Tibial nerve (tissue), 4 donors: ENCODE measurements at places on chromosomes 2 and 18. TPM values are rescaled to one million over a fixed set of nuclear protein-coding genes. Genes with fewer than 3 reads are reported as not detected.

GRCh38 chr18:50286391-50287027 is 983 bp downstream of the CXXC1 start:
- no peak for DNase-seq

DNA sequence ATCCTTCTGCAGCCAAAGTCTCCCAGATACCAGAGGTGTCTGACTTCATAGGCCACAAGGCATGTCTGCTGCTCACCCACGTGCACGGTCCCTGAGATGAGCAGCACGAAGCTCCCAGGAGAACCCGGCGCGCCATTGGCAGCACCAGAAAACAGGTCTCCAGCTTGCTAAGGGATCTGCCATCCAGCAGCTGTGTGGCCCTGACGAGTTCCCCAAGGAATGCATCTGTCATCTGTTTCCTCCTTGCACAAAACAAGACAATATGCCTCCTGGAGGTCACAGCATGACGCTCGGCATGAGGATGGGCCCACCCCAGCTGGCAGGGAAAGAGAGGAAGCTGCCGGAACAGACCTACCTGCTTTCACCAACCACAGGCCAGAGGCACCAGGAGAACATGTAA is 29.2 kb downstream of the HS6ST1 start:
- DNase-seq = no peak

GRCh38 chr18:46894124-46894523 is 23.2 kb downstream of the PIAS2 start:
- DNase-seq = no peak

- DNase-seq = no peak
Measured at GRCh38 chr18:74774486-74774885, 176.8 kb downstream of the ZNF407 start.

DNA sequence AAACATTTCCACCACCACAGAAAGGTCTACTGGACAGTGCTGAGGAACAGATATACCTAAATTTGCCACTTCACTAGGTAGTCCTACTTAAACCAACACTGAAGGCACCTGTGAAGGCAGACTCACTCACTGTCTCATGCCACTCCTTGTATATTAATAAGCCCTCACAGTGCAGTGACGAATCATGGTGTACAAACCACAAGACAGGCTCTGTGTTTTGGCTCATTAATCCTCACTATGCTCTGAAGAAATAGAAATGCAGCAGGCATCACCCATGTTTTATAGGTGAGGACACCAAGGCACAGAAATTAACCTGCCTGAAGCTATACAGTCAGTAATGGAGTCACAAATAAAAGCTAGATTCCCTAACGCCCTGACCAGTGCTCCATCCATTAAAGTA is 44.3 kb downstream of the BARD1 start:
- DNase-seq = no peak

DNA sequence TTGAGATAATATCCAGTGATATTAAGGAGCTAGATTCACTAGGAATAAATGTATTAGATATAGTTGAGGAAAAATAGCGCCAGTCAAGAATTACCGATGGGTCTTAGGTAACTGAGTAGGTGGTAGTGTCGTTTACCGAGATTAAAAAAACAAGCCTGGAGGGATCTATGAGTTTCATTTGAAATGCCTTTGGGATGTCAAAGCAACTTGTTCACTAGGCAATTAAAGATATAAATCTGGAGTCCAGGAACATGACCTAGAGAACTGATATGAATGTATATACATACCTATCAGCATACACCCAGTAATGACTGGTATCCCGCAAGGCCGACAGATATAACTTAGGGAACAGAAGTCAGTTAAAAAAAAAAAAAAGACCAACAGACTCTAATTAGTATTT is 29.2 kb upstream of the MAP4K3 start:
- no peak for DNase-seq

DNA sequence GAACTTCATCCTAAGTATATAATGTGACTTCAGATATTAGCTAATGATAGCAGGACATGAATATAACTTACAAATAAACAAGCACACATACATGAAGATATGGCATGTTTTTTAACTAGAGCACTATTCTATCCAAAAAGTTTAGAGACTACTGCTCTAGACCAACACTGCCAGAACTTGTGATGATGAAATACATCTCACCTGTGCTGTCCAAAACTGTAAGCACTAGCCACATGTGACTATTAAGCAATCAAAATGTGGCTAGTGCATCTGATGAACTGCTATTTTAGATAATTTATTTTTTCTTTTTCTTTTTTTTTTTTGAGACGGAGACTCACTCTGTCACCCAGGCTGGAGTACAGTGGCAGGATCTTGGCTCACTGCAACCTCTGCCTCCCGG is 7.1 kb downstream of the AAK1 start:
- no peak for DNase-seq

DNA sequence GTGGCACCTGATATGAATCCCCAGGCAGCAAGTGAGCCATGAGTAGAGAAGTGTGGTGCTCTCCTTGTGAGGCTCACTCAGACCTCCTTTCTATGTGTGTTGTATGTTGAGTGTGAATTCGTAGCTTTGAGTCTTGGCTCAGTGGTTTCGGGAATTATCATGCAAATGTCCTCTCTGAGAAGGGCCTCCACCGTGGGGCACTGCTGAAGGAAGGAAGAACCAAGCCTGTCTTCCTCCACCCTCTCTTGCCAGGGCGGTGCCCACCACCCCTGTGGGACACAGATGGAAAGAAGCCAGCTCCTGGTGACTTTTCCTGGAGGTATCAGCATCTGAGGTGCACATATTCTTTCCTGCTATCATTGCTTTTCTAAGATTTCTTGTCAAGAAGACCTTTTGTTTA is 156.1 kb downstream of the MYT1L start:
- no peak for DNase-seq

GRCh38 chr2:63992061-63992685 is 27.1 kb downstream of the VPS54 start:
- DNase-seq = no peak

DNA sequence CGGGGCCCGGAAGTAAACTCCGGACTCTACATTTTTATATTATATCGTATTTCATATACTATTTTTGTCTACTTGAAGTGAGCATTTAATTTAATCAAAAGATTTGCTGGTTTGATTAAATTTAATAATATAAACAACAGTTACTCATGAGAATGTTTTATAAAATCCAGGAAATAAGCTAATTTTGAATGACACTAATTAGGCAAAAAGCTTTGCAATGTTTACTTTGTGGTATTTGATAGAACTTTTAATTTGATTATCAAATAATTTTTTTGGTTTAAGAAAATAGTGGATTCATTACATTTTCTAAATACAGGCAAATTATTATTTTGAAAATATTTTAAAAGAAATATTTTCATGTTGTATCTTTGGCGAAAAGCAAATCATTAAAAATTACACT is 900.4 kb upstream of the CDH2 start:
- no peak for DNase-seq

DNA sequence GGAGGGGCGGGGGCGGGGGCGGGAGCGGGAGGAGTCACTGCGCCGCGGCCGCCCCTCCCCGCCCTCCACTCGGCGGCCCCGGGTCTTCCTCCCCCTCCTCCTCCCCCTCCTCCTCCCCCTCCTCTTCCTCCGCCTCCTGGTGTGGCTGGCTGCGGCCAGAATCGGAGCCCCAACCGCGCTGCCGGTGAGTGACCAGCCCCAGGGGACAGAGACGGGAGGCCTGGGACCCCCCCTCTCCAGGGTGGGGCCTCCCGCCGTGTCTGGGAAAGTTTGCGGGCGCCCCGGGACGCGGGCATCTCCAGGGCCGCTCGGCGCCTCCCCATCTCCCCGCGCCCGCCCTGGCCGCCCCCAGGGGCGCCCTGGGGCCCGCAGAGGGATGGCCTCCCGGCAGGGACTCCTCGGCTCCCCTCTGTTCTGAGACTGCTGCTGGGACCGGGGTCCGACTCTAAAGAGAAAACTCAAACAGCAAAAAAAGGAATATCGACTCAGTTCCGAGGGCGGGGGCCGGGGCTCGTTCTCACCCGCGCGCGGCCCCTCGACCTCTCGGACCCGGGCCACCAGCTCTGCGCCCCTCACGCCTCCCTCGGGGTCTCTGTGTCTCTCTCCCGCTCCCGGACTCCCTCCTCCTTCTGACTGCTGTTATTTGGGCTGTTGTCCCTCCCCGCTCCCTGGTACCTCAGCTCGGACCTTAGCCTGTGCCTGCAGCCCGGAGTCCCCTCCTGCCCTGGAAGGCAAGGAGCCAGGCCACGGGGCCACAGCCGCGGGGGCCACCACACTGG is at the start of gene STON1:
Gene STON1, plus strand, starts transcription at position 122 of the 779 bp plus-strand sequence. CDS start 50,480 bp downstream, outside the sequence.
- peak; percentile 53 for DNase-seq

DNA sequence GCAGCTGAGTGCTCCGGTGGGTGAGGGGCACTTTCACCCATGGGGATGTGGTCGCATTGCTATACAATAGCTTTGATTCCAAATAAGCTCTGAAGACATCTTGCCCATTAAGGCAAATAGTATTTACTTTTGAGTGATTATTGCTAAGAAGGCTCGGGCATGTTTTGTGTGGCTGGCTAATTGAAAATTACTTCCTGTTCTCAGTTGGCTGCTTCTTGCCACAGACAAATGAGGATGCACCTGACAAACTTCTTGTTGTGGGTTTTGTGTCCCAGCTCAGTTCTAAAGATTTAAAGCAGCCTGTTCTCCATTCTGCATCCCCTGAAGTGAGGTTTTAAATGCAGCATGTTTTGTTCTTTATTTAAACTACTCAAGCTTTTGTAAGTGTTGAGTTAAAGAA is 88.3 kb downstream of the KCNS3 start:
- no peak for DNase-seq

- no peak for DNase-seq
Measured at GRCh38 chr2:227344231-227344630, 19.2 kb downstream of the MFF start.

DNA sequence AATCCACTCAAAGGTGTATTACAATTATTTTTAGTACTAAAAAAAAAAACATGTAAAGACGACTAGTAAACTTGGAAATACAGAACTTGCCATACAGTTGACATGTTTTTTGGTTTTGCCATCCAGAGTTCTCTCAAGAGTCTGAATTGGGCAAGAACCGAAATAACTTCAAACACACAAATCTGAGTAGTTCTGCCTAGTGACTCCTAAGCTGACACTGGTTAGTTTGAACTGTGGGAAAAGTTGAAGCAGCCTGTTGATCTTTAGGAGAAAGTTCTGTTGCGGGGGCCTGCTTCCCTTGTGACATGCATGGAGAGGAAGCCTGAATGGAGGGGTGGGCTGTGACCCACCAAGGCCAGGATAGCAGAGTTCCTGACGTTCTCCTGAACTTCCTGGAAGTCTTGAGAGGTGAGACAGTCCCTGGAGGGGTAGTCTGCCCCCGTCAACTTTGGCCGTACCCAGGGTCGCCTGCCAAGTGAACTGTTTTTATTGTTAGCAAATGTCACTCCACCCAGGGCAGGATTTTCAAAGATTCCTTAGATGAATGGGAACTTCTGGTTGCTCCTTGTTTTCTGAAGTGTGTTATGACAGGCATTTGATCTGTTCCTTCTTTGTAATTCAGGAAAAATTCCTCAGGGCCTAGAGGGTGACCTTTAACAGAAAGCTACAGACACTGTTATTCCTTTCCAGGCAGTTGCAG is 85.6 kb upstream of the SPTBN1 start:
- no peak for DNase-seq

GRCh38 chr2:9844576-9844975 is 1.3 kb downstream of the TAF1B start:
- no peak for DNase-seq

GRCh38 chr2:84674586-84674985 is 158.3 kb downstream of the DNAH6 start:
- DNase-seq = no peak

- DNase-seq = no peak
Measured at GRCh38 chr18:21205695-21206094, 36.3 kb upstream of the GREB1L start.

DNA sequence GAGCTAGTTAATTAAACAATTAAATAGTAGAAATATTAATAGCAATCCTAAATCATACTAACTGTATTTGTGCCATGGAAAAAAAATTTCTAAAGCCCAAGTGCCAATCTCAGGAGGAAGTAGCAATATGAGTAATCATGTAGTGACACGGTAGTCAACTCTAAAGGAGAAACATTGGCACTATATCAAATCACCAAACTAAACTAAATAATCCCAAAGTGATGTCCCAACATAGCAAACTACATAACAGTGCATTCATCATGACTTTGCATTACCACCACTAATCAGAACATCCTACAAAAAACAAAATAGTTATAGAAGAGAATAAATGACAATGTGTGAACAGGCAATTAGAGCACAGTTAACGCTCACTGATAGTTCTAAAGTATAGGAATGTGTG is 195.1 kb downstream of the EXOC6B start:
- no peak for DNase-seq

DNA sequence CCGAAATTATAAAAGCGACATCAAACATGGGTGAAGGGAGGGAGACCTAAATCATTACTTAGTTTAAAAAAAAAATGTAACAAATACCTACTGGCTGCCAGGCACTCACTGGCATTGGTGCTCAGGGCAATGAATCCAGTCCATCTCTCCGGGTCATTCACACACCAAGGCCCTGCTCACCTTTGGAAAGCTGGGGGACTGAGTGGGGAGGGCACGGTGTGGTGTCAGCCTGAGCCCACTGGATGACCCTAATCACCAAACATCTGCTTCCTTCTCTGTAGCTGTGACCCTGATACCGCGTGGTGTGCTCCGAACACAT is 336 bp upstream of the DDX1 start:
- no peak for DNase-seq

DNA sequence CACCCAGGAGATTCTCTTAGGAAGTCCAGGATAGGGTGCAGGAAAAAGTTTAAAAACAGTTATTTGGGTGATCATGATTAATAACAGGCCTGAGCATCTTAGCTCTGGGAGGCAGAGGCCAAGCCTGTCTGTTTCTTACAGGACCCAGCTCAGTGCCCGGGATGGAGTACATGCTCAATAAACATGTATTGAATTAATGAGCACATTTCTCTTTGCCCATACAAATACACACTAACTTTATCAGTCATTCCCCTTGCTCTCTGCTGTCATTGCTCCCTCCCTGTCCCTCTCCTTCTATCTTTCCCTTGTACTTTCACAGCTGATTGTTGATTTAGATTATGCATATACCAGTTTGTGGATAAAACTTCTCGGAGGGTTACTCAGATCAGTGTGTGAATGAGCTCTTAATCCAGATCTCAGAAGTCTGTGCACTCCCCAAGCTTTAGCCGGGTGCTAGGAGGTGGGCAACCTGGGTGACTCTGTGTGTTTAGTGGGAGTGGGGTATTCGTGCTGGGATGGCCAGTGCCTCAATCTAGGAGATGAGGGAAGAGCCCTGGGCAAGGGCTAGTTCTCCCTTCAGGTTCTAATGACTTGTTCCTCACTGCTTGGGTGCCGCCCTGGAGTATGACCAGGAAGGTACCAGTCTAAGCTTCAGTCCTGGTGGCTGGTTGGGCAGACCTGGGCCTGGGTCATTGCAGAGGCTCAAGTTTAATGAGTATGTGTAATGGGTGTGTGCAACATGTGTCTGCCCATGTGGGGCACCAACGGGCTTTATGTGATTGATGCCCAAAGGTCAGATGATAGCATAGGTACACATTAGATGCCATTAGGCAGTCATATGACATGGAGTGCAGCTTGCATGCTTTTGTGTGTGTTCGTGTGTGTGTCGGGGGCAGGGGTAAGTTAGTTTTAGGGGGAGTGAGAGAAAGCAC is 10.6 kb downstream of the EMX1 start:
- no peak for DNase-seq

DGKD gene
- 6.5 TPM for total RNA-seq

CRYGD gene
- total RNA-seq = not detected

KIAA2012 gene
- not detected for total RNA-seq

C18orf54 gene
- total RNA-seq = 3.3 TPM

ASXL3 gene
- 5.9 TPM for total RNA-seq
